ENCODE measurements at places on chromosomes 7 and 10.

- DNase-seq, result no peak
Observed at GRCh38 chr10:131086094-131086493, 225.4 kb downstream of the TCERG1L start.

- no peak for DNase-seq
Observed at GRCh38 chr10:75694790-75695189, 263.4 kb downstream of the LRMDA start.

GRCh38 chr7:3955751-3956696, 655.0 kb downstream of the SDK1 start:
- no peak for DNase-seq

GRCh38 chr10:84084342-84084741, 55.0 kb upstream of the GHITM start:
- no peak for DNase-seq

- no peak for DNase-seq
Observed at GRCh38 chr7:37016064-37016878, 292.0 kb upstream of the AOAH start.

DNA sequence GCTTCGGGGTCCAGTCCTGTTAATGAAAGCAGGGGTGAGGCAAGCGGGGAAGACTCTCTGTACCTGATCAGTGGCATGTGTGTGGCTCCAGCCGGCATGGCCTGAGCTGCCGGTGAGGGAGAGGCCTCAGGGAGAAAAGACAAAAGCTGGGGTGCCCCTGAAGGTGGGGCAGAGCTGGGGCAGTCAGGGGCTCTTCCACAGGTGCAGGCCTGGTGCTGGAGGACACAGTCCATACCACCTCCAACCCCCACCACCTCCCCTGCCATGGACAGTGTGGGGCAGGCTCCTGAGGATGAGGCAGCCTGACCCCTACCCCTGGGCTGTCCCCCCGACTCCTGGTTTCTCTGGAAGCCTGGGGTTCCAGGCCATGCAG, 129.5 kb downstream of the LHPP start:
- DNase-seq, result no peak

DNA sequence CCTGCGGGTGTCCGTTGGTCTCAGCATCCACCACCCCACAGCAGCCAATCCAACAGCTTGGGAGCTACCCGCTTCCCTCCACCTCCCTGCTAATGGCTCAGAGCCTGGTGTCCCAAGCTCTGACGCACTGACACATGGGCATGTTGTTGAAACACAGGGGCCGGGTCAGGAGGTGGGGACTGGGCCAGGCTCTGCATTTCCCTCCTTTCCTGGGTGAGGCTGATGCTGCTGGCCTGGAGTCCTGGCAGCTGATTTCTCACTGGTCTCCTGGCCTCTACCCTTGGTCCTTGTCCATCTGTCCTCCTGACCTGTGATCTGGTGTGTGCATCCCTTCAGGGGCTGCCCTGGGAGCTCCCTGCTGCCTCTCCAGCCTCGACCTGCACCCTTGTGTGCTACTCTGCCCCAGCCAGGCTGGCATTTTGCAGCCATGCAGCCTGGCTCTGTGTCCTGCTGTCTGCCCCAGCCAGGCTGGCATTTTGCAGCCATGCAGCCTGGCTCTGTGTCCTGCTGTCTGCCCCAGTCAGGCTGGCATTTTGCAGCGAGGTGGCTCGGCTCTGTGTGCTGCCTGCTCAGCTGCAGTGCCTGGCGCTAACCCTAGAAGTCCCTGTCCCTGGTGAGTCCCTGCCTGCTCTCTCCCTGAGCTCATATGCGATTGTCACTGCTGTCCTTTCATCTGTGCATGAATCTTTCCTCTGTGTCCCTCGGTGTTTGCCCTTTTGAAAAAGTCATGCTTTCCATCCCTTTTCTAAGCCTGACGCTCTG, 14.0 kb downstream of the AMZ1 start:
- no peak for DNase-seq

DNA sequence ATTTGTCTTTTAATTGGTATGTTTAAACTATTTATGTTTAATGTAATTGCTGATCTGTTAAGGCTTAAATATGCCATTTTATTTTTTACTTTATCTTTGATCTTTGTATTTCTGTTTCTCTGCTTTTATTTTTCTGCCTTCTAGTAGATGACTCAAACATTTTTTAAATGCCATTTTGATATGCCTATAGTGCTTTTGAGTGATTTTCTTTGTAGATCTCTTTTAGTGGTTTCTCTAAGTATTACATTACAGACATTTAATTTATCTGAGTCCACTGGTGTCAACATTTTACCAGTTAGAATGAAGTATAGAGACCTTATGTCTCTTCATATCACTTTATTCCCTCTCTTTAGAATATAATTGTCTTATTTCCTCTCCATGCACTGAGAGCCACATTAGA, 32.7 kb downstream of the IL6 start:
- DNase-seq, result no peak

GRCh38 chr7:54956865-54957264, 62.0 kb upstream of the EGFR start:
- no peak for DNase-seq

- DNase-seq, result no peak
Observed at GRCh38 chr7:16189026-16189715, 232.2 kb downstream of the CRPPA start.

DNA sequence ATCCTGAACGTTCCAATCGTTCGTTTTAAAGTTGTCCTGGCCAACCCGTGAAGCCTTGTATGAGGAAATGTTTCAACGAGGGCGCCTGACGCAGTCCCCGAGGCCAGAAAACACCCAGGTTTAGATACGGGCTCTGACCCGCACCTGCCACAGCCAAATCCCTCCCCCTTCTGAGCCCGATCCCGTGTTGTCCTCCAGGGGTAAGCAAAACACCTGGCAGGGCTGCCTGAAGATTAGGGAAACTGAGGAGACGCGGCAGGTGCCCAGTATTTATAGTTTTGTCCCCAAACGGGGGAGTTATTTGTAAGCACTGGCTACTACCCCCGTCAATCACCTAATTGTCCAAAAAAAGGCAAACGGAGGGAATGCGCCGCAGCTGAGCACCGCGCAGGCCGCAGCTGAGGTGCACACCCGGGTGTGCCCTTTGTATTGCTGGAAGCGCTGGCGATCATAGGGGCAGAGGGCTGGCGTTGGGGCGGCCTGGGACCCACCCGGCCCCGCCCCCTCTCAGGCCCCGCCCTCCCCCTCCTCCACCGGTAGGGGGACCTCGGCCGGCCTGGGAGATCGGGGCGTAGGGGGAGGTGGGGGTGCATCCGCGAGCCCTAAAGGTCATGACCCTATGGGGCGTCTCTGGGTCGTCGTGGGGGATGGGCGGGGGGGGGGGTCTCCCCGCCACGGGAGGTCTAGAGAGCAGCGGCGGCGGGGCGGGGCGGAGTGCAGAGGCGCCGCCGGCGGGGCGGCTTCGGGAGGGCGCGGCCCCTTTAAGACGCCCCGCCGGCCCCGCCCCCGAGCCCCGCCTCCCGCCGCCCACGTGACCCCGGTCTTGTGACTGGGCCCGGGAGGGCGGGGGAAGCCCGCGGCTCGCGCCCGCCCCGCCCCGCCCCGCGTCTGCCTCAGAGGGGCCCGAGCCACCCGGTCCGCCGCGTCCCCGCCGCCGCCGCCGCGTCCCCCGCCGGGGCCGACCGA, at the start of gene BRI3:
BRI3 (plus strand) TSS at position 896 of the 966 bp plus-strand sequence. CDS start 110 bp downstream, outside the sequence.
- DNase-seq, result peak; percentile 95

All from activated CD4-positive, alpha-beta memory T cell treated with anti-CD3 and anti-CD28 coated beads for 36 hours (primary cell).